ENCODE measurements at places on chromosomes 12 and 14. TPM values are rescaled to one million over a fixed set of nuclear protein-coding genes. Genes with fewer than 3 reads are reported as not detected.

GRCh38 chr12:40142001-40142744 lies 36.3 kb upstream of the SLC2A13 start:
- no peak for DNase-seq

DNA sequence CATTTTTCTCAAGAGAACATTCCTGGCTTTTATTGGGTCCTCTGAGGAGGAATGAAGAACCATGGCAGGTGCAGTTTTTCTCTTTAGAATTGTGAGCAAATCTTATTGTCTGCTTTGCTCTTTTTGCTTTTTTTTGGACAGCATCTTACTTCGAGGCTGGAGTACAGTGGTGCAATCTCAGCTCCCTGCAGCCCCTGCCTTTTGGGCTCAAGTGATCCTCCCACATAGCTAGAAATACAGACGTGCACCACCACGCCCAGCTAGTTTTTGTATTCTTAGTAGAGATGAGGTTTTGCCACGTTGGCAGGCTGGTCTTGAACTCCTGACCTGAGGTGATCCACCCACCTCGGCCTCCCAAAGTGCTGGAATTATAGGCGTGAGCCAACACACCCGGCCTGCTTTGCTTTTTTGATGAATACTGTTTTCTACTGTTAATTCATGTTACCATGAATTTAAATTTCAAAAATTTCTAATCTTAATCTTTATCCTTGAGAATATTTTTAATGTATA lies 71.5 kb downstream of the POLR3B start:
- no peak for DNase-seq

Gene FERMT2
- total RNA-seq: 64.2 TPM

Gene DIO3
- total RNA-seq: 0.51 TPM
